ENCODE measurements at places on chromosomes 2 and 18.

GRCh38 chr2:212712466-212712865 is 173.9 kb upstream of the ERBB4 start:
- DNase-seq: no peak

DNA sequence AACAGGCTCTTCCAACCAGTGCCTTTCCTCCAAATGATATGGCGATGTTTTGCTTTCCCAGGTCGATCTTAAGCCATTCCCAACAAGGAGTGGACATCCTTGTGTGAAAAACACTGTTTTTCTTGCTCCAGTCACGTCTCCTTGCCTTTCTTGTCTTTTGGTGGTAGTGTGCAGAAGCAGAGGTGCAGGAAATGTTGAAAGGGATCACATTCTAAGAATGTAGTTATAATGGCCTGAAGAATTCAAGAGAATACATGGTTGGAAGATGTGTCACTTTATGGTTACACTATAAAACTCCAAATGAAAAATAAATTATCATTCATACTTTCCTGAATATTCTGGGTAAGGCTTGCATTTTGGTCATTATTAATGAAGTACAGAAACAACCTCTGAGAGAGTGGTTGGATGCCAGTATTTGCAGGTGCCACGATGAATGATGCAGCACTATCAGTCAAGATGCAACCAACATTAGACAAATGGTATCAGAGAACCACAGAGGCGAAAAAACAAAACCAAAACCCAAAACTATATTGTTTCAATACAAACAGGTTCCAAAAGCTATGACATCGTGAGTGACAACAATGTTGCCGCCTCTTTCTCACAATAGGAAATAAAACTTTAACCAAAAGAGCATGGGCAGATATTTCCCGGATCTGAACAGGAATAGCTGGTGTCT is 27.5 kb upstream of the POLE4 start:
- no peak for DNase-seq

GRCh38 chr2:27117995-27118524 is 868 bp downstream of the CGREF1 start:
- DNase-seq: no peak

DNA sequence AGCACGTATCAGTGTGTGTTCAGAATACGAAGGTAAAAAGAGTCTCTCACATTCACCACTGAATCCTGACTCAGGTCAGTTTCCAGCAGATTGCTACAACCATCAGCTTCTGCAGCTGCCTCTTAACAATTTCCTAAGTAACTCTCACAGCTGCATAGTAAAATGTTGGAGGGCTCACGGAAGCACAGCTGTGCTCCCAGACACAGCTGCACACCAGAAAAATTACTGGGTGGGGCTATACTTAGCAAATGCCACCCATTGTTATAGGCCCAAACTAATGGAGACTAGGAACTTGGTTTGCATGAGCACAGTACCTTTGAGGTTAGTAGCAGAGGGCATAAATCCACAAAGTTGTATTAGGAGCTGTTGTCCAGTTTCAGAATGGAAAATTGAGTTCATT is 153.9 kb upstream of the ERBB4 start:
- DNase-seq: no peak

DNA sequence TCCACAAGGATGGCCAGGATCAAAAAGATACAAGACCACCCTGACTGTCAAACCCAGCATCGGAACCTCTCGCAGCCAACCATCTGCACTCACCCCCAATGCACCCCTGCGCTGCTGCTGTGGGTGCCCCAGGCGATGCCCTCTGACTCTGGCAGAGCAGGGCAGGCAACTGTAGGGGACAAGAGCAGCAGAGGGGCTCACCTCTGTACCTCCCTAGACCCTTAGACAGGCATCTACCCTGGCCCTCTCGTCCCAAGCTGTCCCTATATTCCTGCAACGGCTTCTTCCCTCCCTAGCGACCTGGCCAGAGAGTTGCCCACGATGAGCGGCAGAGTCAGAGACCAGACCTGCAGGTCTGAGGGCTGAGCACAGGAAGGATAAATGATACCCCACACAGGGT is 128.2 kb downstream of the HDAC4 start:
- no peak for DNase-seq

DNA sequence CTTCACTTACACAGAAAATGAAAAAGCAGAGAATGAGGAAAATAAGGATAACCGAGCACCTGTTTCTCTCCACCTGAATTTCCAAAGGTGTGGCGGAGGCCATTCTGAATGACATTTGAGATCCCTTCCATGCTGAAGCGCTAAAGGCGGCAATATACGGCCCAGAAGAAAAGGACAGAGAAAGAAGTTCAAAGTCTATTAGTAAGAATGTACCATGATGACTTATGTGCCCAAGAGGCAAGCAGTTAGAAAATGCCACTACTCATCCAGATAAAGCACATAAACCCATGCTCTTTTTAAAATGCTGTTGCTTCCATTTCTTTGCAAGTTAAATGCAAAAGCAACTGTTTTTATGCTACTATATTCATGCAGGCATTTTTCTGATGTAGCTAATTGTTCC is 37.2 kb downstream of the FEZ2 start:
- no peak for DNase-seq

All from activated CD4-positive, alpha-beta memory T cell treated with anti-CD3 and anti-CD28 coated beads for 36 hours (primary cell).